ENCODE measurements at places on chromosomes 3 and 15.

DNA sequence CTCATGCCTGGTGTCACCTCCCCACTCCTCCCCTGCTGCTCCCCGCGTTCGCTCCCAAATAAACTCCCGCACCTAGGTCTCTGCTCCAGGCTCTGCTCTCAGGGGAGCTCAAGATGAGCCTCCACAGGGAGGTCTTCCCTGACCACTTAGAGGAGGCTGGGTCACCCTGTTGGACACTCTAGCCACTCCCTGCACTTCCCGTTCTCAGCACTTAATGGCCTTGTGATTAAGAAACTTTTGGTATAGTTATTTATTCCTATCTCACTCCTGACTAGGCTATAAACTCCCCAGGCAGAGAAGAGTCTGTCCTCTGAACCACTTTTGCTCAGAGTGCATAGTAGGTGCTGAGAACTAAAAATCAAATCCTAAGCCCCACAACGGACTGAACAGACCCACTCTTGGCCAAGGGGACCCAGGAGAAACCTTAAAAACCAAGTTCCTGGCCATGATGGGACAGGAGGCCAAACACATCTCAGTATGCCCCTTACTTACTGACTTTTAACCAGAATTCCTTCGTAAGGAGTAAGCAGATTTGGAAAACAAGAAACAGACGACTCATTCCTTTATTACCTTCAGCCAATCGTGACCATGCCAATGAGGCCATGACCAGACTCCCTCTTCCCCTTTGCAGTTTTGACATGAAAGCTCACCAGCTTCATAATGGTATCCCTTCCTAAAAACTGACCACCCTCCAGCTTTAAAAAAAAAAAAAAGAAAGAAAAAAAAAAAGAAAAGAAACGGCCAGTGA is 69.0 kb upstream of the HRH1 start:
- DNase-seq: no peak

- no peak for DNase-seq
Measured at GRCh38 chr15:42499858-42500609, 4.6 kb downstream of the SNAP23 start.

GRCh38 chr3:47405820-47406761 is 25.3 kb downstream of the PTPN23 start:
- no peak for DNase-seq

DNA sequence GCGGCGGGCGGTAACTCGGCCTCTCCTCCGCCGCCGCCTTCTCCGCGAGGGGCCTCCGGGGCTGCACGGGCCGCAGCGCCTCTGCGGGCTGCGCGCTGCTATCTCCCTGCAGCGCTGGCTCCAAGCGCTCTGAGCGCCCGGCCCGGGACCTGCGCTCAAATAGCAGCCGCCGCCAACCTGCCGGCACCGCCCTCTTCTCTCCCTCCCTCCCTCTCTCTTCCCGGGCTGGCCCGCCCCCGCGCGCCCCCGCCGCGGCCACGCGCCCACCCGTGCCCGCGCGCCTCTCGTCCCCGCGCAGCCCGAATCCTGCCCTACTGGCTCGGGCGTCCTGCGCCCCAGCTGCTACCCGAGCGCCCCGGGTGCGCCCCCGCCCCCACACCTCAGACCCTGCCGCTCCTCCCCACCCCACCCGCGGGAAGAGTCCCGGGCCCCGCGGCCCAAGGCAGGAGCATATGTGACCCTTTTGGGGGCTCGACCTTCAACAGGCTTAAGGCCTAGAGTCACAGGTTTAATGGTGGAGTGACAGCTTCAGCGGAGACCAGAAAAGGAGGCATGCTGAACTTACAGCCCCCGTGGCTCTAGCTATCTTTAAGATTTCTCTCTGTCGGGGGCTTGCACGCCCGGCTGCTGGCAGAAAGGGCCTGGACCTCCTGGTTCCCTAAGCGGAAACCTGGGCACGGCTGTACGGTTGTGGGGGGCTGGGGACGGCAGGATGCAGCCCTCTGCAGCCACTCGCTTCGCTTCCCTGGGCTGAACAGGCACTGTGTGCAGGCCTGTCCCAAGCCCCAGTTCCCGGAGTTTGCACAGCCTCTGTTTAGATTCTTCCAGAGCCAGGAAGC is at the start of gene CACNA2D2:
CACNA2D2 (minus strand) TSS at position 131 of the 839 bp plus-strand sequence. CDS start 211 bp downstream, outside the sequence.
- DNase-seq: no peak

GRCh38 chr3:42493798-42494151 is 8.7 kb upstream of the VIPR1 start:
- no peak for DNase-seq

GRCh38 chr3:38163841-38164642 is 1.3 kb upstream of the OXSR1 start:
- no peak for DNase-seq

Data from cortex of kidney (tissue), 1 donor.